Mucosa of descending colon (tissue), 3 donors: ENCODE measurements at places on chromosomes 6 and 20. TPM values are rescaled to one million over a fixed set of nuclear protein-coding genes. Genes with fewer than 3 reads are reported as not detected.
A peak's percentile ranks its signal among the peaks of the same experiment; 100 is the strongest.

SLC22A2 gene
- total RNA-seq: not detected

- DNase-seq: no peak
These were observed 573.0 kb downstream of the CD109 start for GRCh38 chr6:74268815-74269599.

DNA sequence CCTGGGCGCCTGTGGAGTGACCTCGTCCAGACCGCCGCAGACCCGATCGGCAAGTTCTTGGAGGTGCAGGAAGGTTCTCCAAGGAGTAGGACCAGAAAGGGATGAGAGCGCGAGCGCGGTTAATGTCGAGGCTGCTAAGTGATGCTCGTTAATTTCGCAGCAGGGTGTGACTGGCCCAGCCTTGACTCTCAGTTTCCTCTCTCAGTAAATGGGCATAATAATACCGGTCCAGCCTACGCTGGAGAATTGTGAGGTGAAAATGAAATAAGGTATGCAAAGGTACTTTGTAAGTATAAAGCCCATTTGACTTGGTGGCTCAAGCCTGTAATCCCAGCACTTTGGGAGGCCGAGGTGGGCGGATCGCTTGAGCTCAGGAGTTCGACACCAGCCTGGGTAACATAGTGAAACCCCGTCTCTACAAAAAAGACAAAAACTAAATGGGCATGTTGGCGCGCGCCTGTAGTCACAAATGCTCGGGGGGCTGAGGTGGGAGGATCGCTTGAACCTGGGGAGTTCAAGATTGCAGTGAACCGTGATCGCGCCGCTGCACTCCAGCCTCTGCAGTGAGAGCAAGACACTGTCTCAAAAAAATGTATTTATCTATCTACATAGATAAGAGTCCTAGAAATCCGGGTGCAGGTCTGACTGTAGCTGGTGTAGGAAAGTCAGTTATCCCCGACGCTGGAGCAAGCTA, 634 bp upstream of the BTBD9 start:
- DNase-seq: peak; percentile 8

DNA sequence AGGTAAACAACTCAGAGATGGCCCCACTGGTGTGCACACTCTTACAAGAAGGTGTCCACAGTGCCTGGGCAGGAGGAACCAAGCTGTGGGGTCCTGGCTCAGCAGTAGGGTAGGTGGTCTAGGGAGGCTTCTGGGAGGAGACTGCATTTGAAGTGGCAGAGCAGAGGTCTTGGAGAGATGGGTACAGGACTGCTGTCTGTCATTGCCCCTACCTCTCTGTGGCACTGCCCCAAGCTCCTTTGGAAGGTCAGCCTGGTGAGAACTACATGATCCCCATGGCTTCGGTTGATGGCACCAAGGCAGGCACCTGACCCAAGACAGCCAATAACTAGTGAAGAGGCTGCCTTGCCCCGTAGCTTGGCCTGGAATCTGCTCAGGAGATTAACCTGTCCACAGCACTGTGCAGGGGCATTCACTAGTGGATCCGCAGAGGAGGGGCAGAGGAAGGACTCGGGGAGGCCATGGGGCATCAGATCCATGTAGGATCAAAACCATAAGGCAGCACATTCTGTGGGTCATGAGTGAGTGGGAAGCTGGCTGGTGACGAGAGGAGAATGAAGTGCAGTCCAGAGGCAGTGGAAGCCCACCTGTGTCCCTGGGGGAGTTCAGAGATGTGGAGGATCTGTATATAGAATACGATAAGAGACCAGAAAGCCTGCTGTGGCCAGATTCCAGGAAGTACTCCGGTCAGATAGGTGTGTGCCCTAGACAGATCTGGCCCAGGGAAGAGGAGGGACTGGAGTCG, 162.0 kb downstream of the GRM4 start:
- peak; percentile 33 for DNase-seq

DNA sequence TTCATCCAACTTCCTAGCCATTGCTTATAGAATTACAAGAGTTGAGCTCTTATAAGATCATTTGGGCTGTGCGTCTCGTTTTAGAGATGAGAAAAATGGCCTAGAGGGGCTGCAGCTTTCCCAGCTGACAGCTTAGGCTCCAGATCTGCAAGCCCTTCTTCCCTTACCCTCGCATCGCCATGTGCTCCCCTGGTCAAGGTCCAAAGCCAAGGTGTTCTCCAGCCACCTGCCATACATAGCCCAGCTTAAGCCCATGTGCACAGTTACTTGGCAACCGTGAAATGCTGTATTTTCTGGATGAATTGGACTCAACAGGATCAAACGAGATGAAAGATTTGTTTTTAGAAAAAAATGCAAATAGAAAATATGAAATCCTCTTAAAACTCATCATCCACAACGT, 7.9 kb downstream of the MAP3K4 start:
- DNase-seq: no peak

GRCh38 chr6:56388415-56388755, 141.0 kb upstream of the COL21A1 start:
- no peak for DNase-seq

DNA sequence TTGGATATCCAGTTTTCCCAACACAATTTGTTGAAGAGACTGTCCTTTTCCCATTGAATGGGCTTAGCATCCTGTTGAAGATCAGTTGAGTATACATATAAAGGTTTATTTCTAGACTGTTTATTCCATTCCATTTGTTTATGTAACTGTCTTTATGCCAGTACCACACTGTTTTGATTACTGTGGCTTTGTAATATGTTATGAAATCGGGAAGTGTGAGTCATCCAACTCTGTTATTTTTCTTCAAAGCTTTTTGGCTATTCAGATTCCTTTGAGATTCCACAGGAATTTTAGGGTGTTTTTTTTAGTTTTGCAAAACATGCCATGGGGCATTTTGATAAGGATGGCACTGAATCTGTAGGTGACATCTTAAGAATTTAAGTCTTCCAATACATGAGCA, 188.3 kb downstream of the BMP7 start:
- no peak for DNase-seq

GRCh38 chr20:61830241-61830930, 235.3 kb downstream of the TAF4 start:
- DNase-seq: peak; percentile 31

FHL5 gene
- 0.69 TPM for total RNA-seq

GRCh38 chr20:64219202-64219601, 36.3 kb upstream of the PCMTD2 start:
- DNase-seq: no peak

- no peak for DNase-seq
These were observed 5.9 kb downstream of the TBX18 start for GRCh38 chr6:84758486-84758885.
